ENCODE measurements at places on chromosomes 13 and 19.

- no peak for DNase-seq
Observed at GRCh38 chr13:65592731-65593130, 1637.4 kb downstream of the PCDH9 start.

DNA sequence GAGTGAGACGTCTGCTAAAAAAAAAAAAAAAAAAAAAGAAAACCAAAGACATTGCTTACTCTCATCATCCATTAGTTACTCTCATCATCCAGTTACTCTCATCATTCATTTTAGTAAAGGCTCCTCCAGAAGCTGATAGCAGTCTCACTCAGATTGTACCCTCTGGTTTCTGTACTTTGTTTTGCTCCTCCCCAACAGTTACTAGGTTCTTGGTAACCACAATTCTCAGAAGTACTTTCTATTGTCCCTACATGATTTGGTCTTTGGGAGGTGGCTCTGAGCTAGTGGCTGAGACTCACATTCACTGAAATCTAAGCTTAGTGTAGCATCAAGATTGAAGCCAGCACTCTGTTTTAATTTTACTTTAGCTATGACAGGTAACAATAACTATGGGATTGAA lies 14.3 kb downstream of the ERICH4 start:
- no peak for DNase-seq

DNA sequence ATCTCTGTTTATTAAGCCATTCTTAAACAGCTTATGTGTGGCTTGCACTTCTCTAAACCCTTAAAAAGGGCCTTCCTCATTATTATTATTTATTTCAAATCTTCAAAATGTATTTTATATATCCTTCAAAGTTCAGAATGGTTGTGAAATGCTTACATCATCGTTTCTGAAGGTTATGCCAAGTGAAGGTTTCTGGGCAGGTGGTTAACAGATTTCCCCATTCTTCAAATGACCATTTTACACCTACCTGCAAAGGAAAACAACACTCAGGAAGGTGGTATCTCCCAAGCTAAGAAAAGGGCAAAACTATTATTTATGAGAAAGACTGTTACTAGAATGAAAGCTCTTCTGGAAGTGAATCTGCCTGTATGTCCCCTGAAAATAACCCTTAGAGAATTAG lies 191.6 kb downstream of the SHISA2 start:
- no peak for DNase-seq

- DNase-seq = no peak
Observed at GRCh38 chr19:18156841-18157464, 4.0 kb downstream of the PIK3R2 start.

DNA sequence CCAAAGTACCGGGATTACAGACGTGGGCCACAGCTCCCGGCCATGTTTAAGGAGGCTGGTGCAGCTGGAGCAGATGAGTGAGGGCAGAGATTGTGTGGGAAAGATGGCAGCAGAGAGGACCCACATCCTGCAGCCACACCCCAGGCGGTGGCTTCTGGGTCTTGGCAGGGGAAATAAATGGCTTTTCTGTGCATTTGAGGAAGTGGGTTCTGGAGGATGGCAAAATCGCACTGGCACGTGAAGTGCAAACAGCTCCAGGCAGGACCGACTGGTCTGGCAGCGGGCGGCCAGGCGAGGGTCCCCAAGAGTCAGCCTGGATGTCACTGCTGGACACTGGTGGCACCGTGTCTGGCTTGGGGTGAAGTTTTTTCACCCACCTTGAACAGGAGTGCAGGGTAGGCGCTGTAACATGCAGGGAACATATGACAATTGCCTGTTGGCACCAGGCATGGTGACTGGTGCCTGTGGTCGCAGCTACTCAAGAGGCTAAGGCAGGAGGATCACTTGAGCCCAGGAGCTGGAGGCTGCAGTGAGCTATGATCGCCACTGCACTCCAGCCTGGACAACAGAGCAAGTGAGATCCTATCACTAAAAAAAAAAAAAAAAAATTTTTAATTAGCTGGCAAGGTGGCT lies 8.4 kb downstream of the B3GNT3 start:
- no peak for DNase-seq

DNA sequence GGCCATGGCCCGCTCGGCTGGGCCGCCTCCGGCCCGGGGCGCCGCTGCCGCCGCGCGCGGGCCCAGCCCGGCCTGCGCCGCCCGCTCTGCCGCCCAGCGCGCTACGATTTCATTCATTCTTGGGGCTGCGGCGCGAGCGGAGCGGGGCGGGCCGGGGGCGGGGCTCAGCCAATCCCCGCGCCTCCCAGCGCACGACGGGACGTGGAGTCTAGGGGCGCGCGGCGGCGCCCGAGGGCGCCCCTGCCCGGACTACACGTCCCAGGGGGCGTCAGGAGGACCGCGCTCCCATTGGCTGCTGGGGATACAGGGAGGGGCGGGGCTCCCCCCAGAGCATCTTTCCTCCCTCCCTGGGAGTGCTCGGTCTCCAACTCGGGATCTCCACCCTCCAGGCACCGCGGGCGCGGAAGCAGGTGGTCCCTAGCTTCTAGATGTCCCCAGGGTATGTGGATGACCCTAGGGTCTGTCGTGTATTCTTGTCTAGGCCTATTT lies 5.6 kb upstream of the DPF1 start:
- DNase-seq = peak; percentile 27

- no peak for DNase-seq
Observed at GRCh38 chr19:34265221-34265650, 10.9 kb downstream of the GARRE1 start.

- no peak for DNase-seq
Observed at GRCh38 chr13:97364031-97364430, 69.9 kb upstream of the RAP2A start.

DNA sequence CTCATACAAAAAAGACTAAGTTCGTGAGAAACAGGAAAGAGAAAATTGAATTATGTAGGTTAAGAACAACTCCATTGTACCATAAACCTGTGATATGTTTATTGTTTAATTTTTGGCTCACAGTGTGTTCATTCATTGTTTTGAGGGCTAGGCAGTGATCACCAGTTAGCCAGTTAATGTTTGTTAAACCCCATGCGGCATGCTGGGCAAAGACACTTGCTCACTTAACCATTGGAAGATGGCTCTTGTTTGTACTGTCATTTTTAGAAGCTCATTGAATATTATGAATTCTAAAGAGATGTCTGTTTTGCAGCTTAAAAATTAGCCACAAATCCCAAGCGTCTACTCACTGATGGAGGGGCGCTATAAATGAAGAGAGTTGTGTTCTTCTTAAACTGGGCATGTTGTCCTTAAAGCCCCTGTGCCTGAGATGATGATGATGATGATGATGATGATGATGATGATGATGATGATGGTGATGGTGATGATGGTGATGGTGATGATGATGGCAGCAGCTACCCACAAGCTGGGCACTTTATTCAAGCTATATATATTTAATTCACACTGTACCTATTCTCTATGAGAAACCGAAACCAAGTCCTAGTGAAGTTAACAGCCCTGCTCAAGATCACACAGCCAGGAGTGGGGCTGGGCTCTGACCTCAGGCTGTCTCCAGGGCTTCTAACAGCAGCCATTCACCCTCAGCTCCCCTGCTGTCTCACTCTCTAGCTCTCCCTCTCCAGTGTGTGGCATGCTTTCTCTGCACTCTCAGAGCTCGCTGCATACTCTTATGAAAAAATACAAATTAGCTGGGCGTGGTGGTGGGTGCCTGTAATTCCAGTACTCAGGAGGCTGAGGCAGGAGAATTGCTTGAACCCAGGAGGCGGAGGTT lies 169.1 kb downstream of the SHISA2 start:
- DNase-seq = no peak

- no peak for DNase-seq
Observed at GRCh38 chr19:2428321-2428690, 920 bp upstream of the TIMM13 start.

DNA sequence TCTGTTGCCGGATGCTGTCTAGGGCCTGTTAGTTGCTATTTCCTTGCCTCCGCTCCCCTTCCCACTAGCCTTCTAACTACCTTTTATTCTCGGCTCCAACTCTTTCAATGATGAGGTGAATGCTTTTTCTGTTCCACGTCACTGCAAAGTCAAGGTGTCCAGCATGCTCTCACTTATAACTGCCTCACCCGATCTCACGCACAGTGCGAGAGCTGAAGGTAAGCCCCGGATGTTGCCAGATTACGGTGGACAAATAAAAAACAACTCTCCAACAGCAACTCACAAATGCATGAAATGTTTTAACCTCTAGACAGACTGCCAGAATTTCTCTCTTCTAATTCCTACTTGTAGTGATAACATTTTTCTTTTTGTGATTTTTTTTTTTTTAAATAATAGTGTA lies 169.9 kb downstream of the STK24 start:
- DNase-seq = no peak

DNA sequence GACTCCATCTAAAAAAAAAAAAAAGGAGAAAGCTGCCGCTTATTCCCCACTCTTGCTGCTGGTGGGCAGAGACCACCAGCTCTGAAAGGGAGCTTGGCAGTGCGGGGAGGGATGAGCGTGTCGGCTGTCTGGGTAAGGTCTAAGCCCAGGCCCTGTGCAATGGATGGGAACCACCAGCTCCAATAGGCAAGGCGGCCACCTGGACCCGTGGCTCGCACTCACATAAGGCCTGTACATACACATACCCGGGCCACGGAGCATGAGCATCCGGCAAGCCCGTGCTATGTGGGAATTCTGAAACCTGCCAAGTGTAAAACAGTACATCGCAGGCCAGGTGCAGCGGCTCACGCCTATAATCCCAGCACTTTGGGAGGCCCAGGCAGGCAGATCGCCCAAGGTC lies 56.6 kb upstream of the USE1 start:
- no peak for DNase-seq

GRCh38 chr19:14502334-14503092 lies 6.6 kb upstream of the GIPC1 start:
- DNase-seq = no peak

- DNase-seq = no peak
Observed at GRCh38 chr13:112675366-112675756, 14.5 kb upstream of the ATP11A start.

DNA sequence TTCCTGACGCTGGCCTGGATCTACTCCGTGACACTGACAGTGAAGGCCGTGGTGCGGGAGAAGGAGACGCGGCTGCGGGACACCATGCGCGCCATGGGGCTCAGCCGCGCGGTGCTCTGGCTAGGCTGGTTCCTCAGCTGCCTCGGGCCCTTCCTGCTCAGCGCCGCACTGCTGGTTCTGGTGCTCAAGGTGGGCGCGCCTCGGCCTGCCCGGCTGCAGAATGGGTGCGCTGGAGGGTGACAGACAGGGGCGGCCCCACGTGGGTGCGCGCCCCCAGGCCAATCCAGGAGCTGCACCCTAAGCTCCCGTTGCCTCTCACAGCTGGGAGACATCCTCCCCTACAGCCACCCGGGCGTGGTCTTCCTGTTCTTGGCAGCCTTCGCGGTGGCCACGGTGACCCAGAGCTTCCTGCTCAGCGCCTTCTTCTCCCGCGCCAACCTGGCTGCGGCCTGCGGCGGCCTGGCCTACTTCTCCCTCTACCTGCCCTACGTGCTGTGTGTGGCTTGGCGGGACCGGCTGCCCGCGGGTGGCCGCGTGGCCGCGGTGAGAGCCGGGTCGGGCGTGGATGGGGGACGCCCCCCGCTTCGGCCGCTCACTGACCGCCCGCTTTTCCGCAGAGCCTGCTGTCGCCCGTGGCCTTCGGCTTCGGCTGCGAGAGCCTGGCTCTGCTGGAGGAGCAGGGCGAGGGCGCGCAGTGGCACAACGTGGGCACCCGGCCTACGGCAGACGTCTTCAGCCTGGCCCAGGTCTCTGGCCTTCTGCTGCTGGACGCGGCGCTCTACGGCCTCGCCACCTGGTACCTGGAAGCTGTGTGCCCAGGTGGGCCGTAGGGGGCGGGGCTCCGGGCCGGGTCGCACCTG lies 7.2 kb downstream of the ABCA7 start:
- no peak for DNase-seq

- DNase-seq = no peak
Observed at GRCh38 chr19:17794731-17795494, at the start of gene B3GNT3. Gene B3GNT3 (plus strand): TSS chr19:17795138. CDS start chr19:17807808, 12,670 bp downstream.

GRCh38 chr13:102122147-102122546 lies 279.7 kb downstream of the FGF14 start:
- no peak for DNase-seq

- no peak for DNase-seq
Observed at GRCh38 chr19:55419624-55420236, 12.1 kb upstream of the UBE2S start.

DNA sequence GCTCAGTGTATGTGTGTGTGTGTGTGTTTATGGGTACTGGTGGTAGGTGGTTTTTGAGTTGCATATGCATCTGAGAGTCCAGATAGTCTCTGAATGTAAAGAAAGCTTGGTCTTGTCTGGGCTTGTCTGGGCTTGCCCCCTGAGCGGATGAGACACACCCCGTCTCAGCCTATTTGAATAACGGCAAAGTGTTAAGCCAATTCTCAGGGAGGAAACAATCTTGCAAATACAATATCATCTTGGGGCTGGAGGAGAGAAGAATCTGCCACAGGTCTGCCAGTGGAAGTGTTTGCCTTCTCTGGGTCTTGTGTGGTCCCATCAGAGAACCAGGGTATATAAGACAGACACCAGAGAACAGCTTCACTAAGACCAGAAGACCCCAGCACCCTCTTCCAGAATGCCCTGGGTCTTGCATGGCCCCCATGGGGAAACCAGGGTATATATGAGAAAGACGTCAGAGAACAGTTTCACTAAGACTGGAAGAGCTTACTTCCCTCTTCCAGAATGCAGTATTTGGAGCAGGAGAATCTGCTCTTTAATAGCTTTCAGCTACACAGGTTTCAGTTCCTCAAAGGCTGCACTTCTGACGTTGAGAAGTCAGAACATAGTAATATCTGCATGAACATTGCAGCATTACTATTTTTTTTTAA lies 13.3 kb downstream of the CD70 start:
- DNase-seq = no peak

GRCh38 chr13:63190219-63190618 lies 1774.6 kb upstream of the PCDH20 start:
- DNase-seq = no peak

GRCh38 chr19:54325194-54325621 lies 12.2 kb upstream of the LILRA5 start:
- no peak for DNase-seq

DNA sequence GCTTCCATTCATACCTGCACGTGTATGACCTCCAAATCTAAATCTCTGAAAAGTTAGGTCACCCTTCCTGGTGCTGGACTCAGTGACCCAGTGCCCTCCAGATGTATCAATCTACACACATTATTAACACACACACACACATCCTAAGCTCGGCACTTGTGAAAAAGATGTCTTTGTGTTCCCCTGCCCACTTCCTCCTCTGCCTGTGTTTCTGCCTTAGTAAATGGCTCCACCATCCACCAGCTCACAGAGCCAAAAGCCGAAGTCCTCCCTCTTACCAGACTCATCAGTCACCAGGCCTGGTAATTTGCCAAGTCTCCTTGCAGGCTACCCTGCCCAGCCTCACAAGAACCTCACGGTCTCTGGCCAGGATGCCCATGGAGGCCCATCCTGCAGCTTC lies 131.5 kb downstream of the SHISA2 start:
- no peak for DNase-seq

GRCh38 chr19:14059652-14060155 lies 2.2 kb downstream of the PALM3 start:
- DNase-seq = no peak

GRCh38 chr19:7415163-7415856 lies 66.6 kb downstream of the ARHGEF18 start:
- DNase-seq = no peak

- DNase-seq = no peak
Observed at GRCh38 chr19:3609779-3610719, 3.4 kb upstream of the TBXA2R start.

All from stimulated activated CD8-positive, alpha-beta memory T cell treated with anti-CD3 and anti-CD28 coated beads, Interleukin-4, amount 100 ng/mL, for 1 hour (primary cell).